ENCODE measurements at places on chromosomes 11 and 22. TPM values are rescaled to one million over a fixed set of nuclear protein-coding genes. Genes with fewer than 3 reads are reported as not detected.

DNA sequence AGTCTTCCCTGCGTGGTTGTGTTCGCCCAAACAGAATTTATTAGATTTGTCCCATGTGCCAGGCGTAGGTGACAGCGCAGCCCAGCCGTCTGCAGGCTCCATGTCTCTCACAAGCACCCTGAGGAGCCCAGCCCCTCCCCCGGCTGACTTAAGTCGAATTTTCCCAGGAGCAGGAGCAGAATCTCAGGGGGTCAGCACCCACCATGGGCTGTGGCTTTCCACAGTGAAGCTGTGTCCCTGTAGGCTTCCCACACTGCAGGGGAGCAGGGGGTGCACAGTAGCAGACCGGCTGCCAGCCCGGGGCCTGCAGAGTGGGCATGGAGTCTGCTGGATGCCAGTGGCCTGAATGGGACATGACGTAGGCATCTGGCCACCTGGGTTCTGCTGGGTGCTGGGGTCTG is 16.0 kb downstream of the PARVG start:
- H3K27ac ChIP-seq = no peak overlapping the region
- peaks cover 14% of the 10 kb centered on the region for H3K27me3 ChIP-seq

- H3K4me1 ChIP-seq = no peaks in the 10 kb centered on the region
- peaks cover 15% of the 10 kb centered on the region for H3K27me3 ChIP-seq
- no peak overlapping the region for H3K27ac ChIP-seq
- DNase-seq = no peak
These were observed 52.7 kb downstream of the IGF2 start for GRCh38 chr11:2086239-2087040.

The OR51B4 gene
- not detected for polyA plus RNA-seq

The XNDC1N gene
- polyA plus RNA-seq = 1.6 TPM

The OSBPL5 gene
- 4.4 TPM for polyA plus RNA-seq

DNA sequence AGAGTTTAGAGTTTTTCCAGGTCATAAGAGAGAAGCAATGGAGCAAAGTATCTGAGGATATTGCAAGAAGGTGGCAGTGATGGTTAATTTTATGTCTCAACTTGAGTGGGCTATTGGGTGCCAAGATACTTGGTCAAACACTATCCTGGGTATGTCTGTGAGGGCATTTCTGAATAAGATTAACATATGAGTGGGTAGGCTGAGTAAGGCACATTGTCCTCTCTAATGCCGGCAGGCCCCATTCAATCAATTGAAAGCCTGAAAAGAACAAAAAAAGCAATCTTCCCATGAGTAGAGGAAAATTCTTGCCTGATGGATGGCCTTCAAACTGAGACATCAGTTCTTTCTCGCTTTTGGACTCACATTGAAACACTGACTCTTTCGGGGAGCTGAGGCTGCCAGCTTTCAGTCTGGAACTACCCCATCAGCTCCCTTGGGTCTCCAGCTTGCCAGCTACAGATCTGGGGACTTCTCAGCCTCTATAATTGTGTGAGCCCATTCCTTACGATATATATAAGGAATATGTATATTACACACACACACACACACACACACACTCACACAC is 228.8 kb downstream of the BUD13 start:
- no peaks in the 10 kb centered on the region for H3K27me3 ChIP-seq
- no peak for DNase-seq
- no peaks in the 10 kb centered on the region for H3K36me3 ChIP-seq
- no peak overlapping the region for H3K4me3 ChIP-seq
- H3K27ac ChIP-seq = no peak overlapping the region

The SNU13 gene
- 277 TPM for polyA plus RNA-seq

DNA sequence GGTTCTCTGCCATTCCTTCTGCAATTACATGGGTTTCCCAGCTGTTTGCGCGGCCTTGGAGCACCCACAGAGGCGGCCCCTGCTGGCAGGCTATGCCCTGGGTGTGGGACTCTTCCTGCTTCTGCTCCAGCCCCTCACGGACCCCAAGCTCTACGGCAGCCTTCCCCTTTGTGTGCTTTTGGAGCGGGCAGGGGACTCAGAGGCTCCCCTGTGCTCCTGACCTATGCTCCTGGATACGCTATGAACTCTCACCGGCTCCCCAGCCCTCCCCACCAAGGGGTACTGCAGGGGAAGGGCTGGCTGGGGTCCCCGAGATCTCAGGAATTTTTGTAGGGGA is 2.6 kb downstream of the RCE1 start:
- H3K4me3 ChIP-seq = no peak overlapping the region
- DNase-seq = no peak
- peaks cover 22% of the 10 kb centered on the region for H3K4me1 ChIP-seq

The OR51B2 gene
- polyA plus RNA-seq = not detected

The IFITM2 gene
- polyA plus RNA-seq = 26.9 TPM

The PUS3 gene
- polyA plus RNA-seq = 8.8 TPM

The C11orf65 gene
- polyA plus RNA-seq = 0.34 TPM

DNA sequence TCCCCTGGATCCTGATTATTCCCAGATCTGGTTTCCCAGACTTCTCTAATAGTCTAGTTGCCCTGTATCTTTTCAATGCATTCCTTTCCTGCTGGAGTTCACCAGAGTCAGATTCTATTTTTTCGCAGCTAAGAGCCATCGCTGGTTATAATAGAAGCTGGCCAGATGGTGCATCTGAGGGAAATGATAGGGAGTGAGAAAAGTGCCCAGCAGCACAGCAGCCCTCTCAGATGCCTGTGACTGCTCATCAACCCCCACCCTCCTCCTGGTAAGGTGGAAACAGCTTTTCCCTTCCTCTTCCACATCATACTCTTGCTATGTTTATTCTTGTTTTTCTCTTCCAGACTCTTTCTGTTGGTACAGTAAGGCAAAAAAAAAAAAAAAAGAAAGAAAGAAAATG is 12.8 kb downstream of the OR8A1 start:
- H3K27me3 ChIP-seq = no peaks in the 10 kb centered on the region
- no peak overlapping the region for H3K27ac ChIP-seq
- H3K36me3 ChIP-seq = no peaks in the 10 kb centered on the region
- no peaks in the 10 kb centered on the region for H3K4me1 ChIP-seq
- no peak for DNase-seq
- no peak overlapping the region for H3K4me3 ChIP-seq

DNA sequence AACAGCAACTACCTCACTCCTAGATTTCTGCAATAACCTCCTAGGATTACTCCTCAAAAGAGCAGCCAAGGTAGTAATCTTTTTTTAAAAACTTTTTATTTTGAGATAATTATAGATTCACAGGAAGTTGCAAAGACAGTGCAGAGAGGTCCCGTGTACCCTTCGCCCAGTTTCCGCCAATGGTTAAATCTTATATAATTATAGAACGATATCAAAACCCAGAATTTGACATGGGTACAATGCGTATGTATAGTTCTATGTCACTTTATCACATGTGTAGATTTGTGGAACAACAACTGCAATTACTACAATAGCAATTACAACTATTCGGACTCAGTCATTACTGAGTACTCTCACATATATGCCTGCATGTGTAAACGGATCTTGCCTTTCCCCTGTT is 94.8 kb upstream of the APOA1 start:
- H3K4me3 ChIP-seq = no peak overlapping the region
- H3K27ac ChIP-seq = peak overlapping the region; percentile 51
- H3K4me1 ChIP-seq = peaks cover 30% of the 10 kb centered on the region
- no peak for DNase-seq
- H3K36me3 ChIP-seq = peaks cover under 1% of the 10 kb centered on the region

DNA sequence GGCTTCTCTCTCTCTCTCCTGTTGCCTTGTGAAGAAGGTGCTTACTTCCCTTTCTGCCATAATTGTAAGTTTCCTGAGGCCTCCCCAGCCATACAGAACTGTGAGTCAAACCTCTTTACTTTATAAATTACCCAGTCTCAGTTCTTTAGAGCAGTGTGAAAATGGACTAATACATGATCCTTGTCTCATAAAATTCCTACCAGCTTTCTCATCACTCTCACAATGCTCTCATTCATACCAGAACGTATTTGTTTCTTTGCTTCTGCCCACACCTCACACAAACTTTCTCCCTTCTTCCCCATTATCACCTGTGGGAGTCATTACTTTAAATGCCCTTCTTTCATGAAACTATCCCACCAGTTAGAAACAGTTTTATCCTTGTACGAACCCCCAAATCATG is 62.7 kb upstream of the ARHGAP42 start:
- H3K36me3 ChIP-seq = no peaks in the 10 kb centered on the region
- H3K4me3 ChIP-seq = no peak overlapping the region
- no peaks in the 10 kb centered on the region for H3K27me3 ChIP-seq
- no peak for DNase-seq
- peaks cover 7% of the 10 kb centered on the region for H3K4me1 ChIP-seq

GRCh38 chr22:35440129-35440528 is 40.2 kb downstream of the MCM5 start:
- H3K27me3 ChIP-seq = no peaks in the 10 kb centered on the region
- no peaks in the 10 kb centered on the region for H3K36me3 ChIP-seq
- no peak overlapping the region for H3K4me3 ChIP-seq
- peaks cover 11% of the 10 kb centered on the region for H3K4me1 ChIP-seq

- no peak overlapping the region for H3K4me3 ChIP-seq
- H3K27me3 ChIP-seq = no peaks in the 10 kb centered on the region
- no peak for DNase-seq
- H3K4me1 ChIP-seq = no peaks in the 10 kb centered on the region
- peaks cover 25% of the 10 kb centered on the region for H3K36me3 ChIP-seq
- H3K27ac ChIP-seq = no peak overlapping the region
These were observed 152.0 kb downstream of the TBC1D22A start for GRCh38 chr22:46914481-46914880.

GRCh38 chr11:788953-789940 is 643 bp downstream of the CEND1 start:
- peaks cover 7% of the 10 kb centered on the region for H3K36me3 ChIP-seq
- no peak overlapping the region for H3K4me3 ChIP-seq
- peaks cover 8% of the 10 kb centered on the region for H3K27me3 ChIP-seq
- H3K4me1 ChIP-seq = no peaks in the 10 kb centered on the region

The TPH1 gene
- 0.22 TPM for polyA plus RNA-seq

The DDX10 gene
- polyA plus RNA-seq = 32.3 TPM

DNA sequence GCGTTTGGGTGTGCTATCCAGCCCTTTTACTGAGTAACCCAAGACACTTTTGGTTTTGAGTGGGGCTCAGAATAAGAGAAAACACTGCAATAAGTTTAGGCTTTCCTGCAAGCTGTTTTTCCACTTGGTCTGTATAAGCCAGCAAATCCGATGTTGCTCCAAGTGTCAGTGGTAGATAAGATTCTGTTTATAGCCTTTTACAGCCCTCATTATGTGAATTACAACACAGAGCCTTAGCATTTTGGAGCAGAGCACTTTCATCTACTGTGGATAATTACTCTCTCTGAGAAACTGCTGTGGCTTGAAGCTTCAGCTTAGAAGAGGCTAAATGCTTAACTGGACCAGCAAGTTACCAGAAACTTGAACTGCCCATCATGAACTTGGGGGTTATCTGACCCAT is 601.1 kb downstream of the JRKL start:
- no peak overlapping the region for H3K4me3 ChIP-seq
- H3K27ac ChIP-seq = no peak overlapping the region
- no peaks in the 10 kb centered on the region for H3K36me3 ChIP-seq
- no peaks in the 10 kb centered on the region for H3K4me1 ChIP-seq

The FXYD2 gene
- polyA plus RNA-seq = not detected

DNA sequence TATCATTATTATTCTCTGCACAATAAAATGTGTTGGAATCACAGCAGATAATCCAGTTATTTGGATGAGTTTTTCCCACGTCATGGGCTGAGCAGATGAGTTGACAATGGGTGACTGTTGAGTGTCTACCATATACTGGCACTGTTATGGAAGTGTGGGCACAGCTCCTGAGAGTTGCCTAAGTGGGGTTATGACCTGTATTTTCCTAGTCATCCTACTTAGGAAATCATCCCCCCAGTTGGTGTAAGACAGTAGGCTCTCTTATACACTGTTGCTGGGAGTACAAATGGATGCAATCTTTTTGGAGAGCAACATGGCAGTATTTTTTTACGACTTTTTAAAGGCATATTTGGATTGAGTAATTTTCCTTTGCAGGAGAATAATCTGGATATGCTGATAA is 66.4 kb downstream of the TRAF6 start:
- H3K27ac ChIP-seq = no peak overlapping the region
- no peaks in the 10 kb centered on the region for H3K27me3 ChIP-seq
- peaks cover 12% of the 10 kb centered on the region for H3K4me1 ChIP-seq
- peaks cover 21% of the 10 kb centered on the region for H3K36me3 ChIP-seq

- H3K4me3 ChIP-seq = peak overlapping the region; percentile 93
- no peaks in the 10 kb centered on the region for H3K36me3 ChIP-seq
- H3K27ac ChIP-seq = peak overlapping the region; percentile 89
- no peaks in the 10 kb centered on the region for H3K27me3 ChIP-seq
- H3K4me1 ChIP-seq = peaks cover 26% of the 10 kb centered on the region
These were observed 1.4 kb downstream of the FDX1 start for GRCh38 chr11:110431051-110431672.

The RNF215 gene
- 8.3 TPM for polyA plus RNA-seq

The SAA4 gene
- not detected for polyA plus RNA-seq

- DNase-seq = no peak
- no peak overlapping the region for H3K27ac ChIP-seq
- no peaks in the 10 kb centered on the region for H3K27me3 ChIP-seq
- no peak overlapping the region for H3K4me3 ChIP-seq
- H3K36me3 ChIP-seq = no peaks in the 10 kb centered on the region
- H3K4me1 ChIP-seq = peaks cover 5% of the 10 kb centered on the region
These were observed 57.5 kb downstream of the GRK3 start for GRCh38 chr22:25621986-25622385.

DNA sequence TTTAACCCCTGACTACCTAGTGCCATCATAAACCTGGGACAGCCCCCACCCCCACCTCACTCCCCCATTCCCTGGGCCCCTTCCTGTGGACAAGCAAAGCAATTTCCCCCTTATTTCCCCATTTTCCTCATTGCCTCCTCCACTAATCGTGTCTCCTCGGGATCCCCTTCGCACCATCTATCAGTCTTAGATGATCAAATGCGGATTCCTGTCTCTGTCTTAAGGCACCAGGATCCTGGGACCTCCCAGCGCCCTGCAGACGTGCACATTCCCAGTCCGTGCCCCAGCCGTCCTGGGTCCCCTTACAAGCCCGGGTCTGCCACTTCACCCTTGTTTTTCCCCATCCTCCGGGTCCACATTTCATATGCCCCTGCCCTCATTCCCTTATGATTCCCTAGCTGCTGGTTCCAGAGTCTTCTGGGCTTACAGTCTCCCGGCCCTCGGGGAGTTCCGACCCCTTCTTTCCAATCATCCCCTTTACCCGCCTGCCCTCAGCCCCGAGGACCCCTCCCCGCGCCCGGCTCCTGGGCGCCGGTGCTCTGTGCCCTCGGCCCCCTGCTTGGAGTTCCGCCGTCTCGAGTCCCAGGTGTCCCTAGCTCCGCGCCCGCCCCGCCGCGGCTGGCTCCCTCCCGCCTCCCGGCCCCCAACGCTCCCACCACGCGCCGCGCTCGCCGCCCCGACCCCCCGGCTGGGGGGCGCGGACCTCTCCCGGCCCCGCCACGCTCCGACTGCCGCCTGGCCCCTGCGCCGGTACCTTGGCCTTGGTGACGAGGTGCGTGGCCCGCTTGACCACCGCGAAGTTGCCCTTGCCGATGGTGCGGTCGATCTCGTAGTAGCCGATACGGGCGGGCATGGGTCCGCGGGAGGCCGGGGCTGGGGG is 599 bp downstream of the SIK3 start:
- H3K36me3 ChIP-seq = no peaks in the 10 kb centered on the region
- no peak for DNase-seq
- H3K4me1 ChIP-seq = peaks cover 36% of the 10 kb centered on the region
- peak overlapping the region; percentile 85 for H3K27ac ChIP-seq
- no peaks in the 10 kb centered on the region for H3K27me3 ChIP-seq

The TESMIN gene
- 2.4 TPM for polyA plus RNA-seq
